AG09309 (cell line): ENCODE measurements at places on chromosomes 6 and 20.

DNA sequence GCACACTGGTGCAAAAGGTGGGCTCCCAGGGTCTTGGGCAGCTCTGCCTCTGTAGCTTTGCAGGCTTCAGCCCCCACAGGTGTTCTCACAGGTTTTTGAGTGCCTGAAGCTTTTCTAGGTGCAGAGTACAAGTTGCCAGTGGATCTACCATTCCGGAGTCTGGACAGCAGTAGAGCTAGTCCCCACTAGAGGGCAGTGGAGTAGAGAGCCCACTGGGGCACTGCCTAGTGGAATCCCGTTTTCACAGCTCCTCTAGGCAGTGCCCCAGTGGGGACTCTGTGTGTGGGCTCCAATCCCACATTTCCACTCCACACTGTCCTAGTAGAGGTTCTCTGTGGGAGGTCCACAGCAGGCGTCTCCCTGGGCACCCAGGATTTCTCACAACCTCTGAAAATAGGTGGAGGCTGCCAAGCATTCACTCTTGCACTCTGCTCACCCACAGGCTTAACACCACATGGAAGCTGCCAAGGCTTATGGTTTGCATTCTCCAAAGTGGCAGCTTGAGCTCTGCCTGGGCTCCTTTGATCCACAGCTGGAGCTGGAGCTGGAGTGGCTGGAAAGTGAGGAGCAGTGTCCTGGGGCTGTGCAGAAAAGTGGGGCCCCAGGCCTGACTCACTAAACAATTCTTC lies 86.3 kb upstream of the PROKR2 start:
- no peak for DNase-seq

- DNase-seq: no peak
Observed at GRCh38 chr6:86331919-86332318, 605.4 kb upstream of the HTR1E start.

GRCh38 chr20:15976047-15976736 lies 597.1 kb downstream of the KIF16B start:
- DNase-seq: no peak

DNA sequence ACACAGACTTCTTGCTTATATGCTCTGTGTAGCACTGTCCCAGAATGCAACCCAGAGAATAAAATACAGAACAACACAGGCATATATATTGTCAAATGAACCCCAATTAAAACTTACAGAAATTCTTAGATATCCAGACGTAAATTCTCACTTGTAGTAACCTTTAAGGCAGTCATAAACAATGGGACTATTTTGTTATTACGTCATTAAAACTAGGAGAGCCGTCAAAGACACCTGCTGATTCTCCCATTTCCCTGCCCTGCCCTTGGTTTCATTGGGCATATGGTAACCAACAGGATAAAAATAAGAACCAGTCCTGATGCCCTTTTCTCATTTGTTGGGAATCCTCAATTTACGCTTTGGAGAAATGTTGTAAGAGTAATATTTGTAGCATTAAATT lies 871.3 kb upstream of the EYS start:
- no peak for DNase-seq

DNA sequence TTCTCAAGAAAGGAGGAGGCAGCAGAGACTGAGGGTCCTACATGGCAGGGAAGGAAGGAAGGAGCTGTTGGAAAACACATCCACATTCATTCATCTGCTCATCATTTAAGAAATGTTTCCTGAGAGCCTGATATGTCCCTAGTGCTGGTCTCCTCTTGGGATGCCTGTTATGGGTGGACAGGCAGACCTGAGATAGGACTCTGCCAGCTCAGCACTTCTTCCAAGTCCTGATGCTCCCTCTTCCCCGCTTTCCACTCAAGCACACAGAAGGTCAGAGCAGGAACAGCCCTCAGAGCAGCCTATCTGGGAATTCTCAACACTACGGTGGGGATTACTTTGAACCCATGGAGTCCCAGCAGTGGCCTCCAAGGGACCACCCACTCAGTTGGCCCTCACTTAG lies 8.0 kb upstream of the SIRPD start:
- no peak for DNase-seq

- no peak for DNase-seq
Observed at GRCh38 chr6:168292826-168293225, 26.8 kb downstream of the DACT2 start.

DNA sequence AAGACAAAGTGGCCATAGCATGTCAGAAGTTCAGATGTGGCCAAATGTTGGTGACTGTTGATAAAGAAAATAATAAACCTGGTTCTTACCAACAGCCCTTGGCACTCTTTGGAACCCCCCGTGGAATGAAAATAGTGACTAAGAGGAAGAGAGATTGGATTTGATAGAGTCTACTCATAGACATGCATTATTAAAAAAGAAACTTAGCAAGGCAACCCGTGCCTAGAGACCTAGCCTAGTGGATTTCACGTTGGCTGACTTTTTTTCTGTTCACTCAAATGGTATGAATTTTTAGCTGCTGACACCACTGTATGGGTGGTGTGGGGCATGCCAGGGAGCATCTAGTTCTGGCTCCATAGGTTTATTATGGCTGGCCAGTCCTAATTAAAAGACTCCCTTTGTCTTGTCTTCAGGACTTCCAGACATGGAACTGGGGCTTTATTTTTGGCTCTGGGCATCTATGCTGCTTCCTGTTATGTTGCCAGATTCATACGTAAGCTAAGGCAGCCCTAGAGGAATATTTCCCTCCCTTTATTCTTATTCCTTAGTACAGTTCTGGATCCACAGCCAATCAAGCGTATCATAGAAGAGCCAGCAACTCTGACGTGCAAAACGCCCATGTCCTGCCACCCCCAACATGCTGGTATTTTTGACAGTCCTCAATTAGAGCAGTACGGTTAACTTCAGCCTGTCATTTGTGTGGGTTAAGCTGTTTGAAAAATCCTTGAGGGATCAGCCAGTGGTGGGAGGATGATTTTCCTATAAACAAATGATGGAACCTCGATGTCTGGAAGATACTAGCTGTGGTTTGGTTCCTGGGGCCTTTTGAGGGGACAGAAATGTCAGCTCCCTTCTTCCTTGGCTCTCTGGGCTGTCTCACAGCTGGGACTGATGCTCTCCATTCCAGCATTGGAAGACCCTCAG lies 127.5 kb downstream of the ISM1 start:
- DNase-seq: no peak

GRCh38 chr6:113570161-113570560 lies 287.0 kb upstream of the MARCKS start:
- peak; percentile 28 for DNase-seq

DNA sequence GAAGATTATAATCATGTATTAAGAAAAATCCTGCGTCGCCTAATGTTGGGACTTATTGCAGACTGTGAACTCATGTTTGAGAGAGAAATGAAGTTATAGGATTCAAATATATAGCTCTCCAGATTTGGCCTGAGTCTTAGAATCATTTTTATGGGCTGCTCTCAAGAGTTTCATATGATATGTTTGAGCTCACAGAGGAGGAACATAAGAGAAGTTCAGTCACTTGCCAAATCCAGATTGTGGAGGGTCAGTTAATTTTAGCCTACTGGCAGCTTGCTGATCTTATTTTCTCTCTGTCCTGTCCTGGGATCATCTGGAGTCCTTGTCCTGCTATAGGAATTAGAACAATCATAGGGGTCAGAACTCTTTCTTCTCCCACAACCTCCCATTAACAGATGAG lies 186.1 kb upstream of the SUPT3H start:
- no peak for DNase-seq

DNA sequence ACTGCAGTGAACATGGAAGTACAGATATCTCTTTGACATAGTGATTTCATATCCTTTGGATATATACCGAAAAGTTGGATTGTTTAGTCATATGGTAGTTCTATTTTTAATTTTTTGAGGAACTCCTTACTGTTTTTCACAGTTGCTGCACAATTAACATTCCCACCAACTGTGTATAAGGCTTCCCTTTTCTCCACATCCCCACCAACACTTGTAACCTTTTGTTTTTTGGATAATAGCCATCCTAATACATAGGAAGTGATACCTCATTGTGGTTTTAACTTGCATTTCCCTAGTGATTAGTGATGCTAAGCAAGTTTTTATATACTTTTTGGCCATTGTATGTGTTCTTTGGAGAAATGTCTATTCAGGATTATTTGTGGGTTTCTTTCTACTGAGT lies 45.1 kb upstream of the TENT5A start:
- DNase-seq: no peak
